Activated T-cell treated with anti-CD3 and anti-CD28 coated beads for 48 hours (primary cell): ENCODE measurements at places on chromosomes 12 and 14.

DNA sequence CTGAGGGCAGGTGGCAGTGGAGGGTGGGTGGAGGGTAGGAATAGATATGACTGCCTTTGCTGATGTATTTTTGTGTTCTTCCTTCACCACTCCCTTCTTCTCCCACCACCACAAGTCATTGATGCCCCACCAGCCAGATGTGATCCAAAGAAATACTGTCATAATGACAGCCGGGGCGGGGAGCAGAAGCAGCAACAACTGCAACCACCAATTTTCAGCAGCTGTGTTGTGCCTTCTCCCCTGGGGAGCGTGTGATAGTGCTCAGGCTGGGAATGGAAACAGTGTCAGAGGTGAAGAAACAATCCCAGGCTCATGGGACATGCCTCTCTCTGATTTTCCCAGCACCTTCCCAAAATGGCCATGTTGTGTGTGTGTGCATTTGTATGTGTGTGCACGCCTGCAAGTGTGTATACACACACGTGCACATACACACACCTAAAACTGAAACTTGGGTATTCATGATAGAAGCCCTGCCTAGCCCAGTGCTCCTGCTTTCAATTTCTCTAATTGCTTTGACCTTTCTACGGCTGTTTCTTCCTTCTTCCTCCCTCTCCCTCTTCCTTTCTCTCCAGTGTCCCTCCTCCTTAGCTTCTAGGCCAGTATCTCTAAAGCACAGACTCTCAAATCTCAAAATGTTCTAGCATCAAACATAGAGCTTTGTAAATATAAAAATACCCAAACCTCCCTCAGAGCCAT lies 299.2 kb upstream of the FKBP4 start:
- DNase-seq: no peak

DNA sequence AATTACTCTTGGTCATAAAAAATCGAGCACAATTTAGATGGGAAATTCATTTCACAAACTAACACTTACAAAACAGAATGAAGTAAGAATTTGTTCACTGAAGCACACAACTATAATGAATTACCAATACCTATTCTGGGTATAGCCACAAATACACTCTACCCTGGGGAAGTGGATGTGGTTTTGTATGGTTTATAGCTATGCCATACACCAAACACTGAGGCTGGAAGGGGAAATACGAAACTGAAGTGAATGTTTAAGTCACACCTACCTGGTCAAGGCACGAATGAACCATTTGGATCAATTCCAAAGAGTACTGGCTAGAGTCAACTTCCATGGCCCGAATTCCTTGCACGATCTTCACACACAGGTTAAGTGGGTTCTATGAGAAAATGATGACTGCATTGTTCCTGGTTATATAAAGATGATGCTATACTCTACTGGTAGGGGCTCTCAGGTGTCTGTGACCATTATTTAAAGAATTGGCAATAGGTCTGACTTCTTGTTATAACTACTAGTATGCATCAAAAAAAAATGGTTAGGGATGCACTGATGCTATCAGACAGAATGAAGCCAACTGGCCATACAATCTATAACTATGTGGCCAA lies 12.8 kb downstream of the NEK9 start:
- DNase-seq: no peak

- no peak for DNase-seq
These were observed 66.9 kb downstream of the METTL25 start for GRCh38 chr12:82425241-82425640.

DNA sequence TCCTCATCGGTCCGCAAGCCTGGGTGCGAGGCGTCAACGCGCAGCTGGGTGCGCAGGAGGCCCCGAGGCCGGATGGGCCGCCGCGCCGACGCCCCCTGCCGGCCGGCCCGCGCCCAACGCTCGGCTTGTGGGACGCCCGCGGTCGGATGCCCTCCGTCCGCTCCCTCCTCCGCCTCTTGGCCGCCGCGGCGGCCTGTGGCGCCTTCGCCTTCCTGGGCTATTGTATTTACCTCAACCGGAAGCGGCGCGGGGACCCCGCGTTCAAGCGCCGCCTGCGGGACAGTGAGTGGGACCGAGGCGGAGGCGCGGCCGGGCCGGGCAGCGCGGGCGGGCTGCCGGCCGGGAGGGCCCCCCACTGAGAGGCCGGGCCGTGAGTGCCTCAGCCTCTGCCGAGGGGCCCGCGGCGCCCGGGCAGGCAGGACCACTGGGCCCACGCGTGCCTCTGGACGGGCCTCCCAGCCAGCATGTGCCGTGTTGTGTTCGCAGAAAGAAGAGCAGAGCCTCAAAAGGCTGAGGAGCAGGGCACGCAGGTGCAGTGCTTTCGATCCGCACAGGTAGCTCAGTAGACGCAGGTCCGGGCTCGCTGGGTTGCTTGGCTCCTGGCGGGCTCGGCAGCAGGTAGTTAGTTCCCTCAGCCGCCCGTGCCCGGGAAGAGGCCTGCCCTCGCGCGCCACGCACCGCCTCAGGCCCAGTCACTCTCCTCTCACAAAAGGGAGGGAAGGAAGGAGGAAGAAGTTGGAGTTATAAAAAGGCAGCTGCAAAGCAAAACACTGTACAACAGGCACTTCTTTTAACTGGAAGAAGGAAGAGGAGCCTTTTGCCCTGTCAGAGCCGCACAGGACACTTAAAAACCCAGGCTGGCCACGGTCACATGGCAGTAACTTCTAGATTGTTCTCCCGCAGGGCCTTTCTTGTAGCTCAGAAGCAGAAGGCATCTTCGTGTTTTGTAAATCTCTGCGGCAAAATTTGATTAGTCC lies at the start of gene TOMM20L:
Gene TOMM20L (plus strand): TSS at position 119 of the 977 bp plus-strand sequence. CDS start 28 bp downstream, at position 147.
- DNase-seq: peak; percentile 78

- no peak for DNase-seq
These were observed 279.4 kb downstream of the TMTC2 start for GRCh38 chr12:82966001-82966559.

DNA sequence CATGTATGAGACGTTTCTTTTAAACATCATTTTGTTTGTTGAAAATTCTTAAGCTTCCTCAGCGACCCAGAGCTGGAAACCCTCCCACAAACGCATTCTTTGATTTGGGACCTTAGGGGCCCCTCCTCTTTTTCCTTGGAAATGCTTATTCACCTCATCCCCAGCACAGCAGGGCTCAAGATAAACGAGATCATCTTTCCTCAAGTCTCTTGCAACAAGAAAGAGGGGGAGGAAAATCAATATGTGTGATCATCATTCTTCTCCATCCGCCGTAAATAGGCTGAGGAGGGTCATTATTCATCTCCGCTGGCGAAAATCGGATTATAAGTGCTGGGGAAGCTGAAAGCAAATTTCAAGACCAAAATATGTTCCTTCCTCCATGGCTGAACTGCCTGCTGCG lies 1415.2 kb downstream of the AACS start:
- no peak for DNase-seq

DNA sequence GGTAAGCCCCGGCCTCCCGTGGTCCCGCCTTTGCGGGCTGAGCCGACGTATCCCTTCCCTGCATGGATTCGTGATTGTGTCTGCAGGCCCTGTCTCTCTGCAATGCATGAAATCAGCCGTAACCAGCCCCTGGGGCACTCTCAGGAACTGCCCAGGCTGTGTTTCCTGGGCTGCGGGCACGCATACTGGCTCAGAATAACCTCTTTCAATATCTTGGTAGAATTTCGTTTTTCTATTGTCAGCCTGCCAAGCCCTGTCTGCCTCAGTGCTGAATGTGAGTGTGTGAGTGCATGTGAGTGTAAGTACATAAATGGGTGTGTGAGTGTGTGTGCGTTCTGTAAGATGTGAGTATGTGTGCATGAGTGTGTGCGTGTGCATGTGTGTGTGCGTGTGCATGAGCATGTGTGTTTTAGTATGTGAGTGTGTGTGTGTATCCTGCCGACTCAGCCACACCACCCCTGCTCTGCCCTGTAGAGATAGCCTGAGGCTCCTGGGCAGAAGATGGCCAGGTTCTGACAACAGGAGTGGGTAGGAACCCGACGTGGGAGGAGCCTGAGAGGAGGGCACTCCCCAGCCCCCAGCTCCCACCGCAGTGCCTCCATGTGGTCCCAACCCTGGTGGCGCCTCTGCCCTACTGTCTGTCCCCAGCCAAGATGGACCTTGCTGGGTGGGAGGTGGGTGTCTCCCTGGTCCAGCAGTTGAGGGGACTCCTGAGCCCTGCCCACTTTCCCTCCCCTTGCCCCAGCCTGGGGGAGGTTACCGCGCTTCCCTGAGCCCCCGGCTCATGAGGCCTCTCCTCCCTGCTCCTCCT lies 268.8 kb downstream of the ADGRD1 start:
- no peak for DNase-seq

- DNase-seq: no peak
These were observed 533.7 kb downstream of the RPS29 start for GRCh38 chr14:49052521-49052920.

- no peak for DNase-seq
These were observed 88.4 kb downstream of the LIN7A start for GRCh38 chr12:80849337-80849736.

DNA sequence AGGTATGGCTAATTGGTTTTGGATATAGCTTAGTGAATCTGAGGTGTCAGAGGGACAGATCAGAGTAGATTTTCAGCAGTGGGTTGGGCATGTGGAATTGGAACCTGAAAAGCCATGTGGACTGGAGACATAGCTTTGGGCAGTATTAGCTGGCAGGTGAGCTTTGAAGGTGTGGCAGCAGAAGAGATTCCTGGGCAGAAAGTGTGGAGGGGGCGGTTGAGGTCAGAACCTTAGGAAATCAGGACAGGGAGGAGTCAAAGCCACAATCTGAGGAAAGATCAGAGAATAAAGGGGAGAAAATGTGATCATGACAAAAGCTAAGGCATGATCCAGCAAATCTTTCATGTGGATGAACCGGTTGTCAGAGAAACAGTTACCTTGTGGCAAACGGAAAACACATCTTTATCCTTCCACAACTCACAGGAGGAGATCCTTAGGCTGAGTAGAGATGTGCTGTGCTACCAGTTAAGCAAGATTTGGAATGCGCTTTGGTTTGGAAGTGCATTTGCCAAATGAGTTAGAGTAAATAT lies 56.4 kb downstream of the PTGER2 start:
- no peak for DNase-seq

- DNase-seq: no peak
These were observed 78.7 kb downstream of the PRORP start for GRCh38 chr14:35201066-35201465.

GRCh38 chr12:88057994-88058718 lies 29.0 kb upstream of the C12orf50 start:
- no peak for DNase-seq

GRCh38 chr12:100485983-100486382 lies 12.3 kb downstream of the NR1H4 start:
- DNase-seq: no peak
